Astrocyte (in vitro differentiated cells and primary cell): ENCODE measurements at places on chromosomes 7 and 10. TPM values are rescaled to one million over a fixed set of nuclear protein-coding genes. Genes with fewer than 3 reads are reported as not detected.

HHEX gene
- total RNA-seq, result not detected in 2 replicates

RNF148 gene
- total RNA-seq, result 0.50 TPM in 1 of 2 replicates, not detected in the other

CRTAC1 gene
- 0.66 and 2.6 TPM in 2 replicates for total RNA-seq

METTL27 gene
- total RNA-seq, result 2.1 and 2.5 TPM in 2 replicates

ENTPD1 gene
- 0.77 and 0.95 TPM in 2 replicates for total RNA-seq

PVRIG gene
- not detected in 2 replicates for total RNA-seq

MEOX2 gene
- total RNA-seq, result not detected in 2 replicates

ZPBP gene
- total RNA-seq, result not detected in 2 replicates

GRCh38 chr10:103724771-103725170, 130.6 kb downstream of the SH3PXD2A start:
- DNase-seq, result peak; percentile 62

DNA sequence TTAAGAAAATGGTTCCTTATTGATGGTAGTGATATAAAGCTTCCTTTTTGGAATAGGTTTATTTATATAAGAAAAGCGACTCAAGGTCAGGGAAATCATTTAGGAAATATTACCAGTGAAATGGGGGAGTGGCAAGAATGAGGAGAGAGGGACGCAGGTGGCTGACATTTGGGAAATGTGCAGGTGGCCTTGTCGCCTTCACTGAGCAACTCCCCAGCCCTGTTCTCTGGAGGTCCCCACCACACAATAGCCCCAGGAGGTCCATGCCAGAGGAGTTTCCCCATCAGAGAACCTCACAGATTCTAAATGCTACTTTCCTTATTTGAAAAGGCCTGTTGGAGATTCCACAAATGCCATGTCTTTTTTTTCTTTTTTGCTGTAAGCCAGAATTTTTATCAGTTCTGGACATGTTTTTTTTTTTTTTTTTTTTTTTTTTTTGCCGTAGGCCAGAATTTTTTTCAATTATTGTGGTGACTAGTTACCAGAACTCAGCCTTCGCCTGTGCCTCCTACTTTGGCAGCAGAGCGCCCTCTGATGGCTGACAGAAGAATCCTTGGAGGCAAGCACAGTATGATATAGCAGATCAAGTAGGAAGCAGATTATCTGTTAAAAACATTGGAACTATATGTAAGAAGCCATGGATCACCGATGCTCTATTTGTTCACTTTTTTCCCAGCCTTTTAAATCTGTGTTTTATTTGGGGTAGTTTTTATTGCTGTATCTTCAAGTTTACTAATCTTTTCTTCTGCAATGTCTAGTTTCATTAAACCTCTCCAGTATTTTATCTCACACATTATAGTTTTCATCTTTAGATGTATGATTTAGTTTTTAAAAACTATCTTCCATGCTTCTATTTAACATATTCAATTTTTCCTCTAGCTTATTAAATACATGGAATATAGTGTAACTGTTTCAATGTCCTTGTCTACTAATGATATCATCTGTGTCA, 18.6 kb downstream of the OPALIN start:
- DNase-seq, result peak; percentile 25

DNA sequence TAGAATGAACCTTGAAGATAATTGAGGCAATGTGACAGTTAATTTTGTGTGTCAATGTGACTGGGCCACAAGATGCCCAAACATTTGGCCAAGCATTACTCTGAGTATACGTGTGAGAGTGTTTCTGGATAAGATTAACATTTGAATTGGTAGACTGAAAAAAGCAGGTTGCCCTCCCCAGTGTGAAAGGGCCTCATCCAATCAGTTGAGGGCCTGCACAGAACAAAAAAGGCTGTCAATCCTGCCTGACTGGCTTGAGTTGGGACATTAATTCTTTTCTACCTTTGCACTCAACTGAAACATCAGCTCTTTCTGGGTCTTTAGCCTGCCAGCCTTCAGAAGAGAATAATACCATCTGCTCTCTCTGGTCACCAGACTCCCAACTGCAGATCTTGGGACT, 56.6 kb upstream of the PDE1C start:
- DNase-seq, result no peak

GRCh38 chr10:343231-344220, 208.3 kb downstream of the ZMYND11 start:
- DNase-seq, result no peak

DNA sequence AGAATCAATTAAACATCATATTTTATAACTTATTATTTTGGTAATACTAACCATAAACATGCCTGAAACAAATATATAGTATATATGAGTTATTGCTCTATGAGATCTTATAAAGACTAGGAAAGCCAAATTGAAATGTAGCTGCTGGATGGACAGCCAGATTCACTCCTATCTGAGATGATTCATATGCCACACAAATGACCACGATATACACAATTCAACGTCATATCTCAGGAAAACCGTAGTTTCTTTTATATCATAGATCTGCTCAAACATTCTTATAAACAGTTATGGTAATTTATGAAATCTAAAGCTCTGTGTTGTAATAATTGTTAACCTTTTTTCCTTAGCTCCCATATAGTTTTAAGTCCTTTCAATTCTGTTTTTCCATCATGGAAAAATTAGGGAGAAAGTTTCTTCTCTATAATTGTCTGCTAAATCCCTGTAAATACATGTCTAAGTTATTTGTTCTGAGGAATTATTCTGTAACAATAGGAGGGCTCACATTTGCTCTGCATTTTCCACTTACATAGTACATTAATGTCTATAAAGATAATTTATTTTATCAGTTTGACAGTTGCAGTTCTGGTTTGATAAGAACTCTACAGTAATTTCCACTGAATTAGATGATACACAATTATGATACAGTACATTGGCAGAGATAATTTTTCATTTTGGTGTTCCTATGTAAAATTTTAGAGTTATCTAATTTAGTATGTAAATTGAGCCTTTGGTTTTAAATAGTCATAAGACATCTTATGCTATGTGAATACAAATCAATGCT, 42.7 kb downstream of the GNAT3 start:
- DNase-seq, result peak; percentile 41

DNA sequence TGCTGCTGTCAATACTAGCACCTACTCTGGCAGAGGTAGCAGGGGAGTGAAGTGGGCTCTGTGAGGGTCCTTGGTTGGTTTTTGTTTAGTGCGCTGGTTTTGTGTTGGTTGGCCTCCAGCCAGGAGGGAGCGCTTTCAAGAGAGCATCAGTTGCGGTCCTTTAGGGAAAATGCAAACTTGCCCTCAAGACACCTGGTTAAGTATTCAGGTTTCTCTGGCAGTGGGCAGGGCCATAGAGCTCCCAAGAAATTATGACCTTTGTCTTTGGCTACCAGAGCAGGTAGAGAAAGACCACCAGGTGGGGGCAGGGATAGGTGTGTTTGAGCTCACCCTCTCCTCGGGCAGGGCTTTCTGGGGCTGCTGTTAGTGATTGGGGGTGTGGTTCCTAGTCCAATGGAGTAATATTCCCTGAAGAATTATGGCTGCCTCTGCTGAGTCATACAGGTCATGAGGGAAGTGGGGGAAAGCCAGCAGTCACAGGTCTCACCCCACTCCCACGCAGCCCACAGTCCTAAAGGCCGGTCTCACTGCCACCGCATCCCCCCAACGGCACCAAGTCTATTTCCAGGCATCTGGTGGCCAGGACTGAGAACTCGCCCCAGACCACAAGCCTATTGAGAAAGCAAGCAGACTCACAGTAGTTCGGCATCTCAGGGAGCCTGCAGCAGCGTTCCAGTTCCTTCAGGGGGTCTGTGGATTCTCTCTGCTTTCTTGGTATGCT, 280.5 kb downstream of the SFMBT2 start:
- no peak for DNase-seq

DNA sequence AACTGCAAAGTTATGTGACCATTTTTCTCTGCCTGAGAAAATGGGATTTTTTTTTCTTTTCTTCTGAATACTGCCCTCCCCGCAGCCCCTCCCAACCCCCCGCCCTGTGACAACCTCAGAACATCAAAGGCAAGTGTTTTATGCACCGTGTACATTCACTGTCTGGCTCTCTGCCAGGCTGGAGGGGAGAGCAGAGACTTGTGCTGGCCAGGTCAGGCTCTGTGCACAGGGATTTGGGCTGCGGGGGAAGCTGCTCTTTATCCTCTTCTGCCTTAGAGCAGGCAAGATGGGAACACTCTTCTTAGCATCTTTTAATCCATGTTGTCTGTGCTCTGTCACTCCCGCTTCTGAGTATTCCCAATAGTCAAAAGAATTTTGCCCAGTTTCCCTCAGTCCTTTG, 195.1 kb downstream of the CCSER2 start:
- DNase-seq, result no peak

- DNase-seq, result peak; percentile 45
Measured at GRCh38 chr7:81956520-81956919, 186.7 kb upstream of the HGF start.

DNA sequence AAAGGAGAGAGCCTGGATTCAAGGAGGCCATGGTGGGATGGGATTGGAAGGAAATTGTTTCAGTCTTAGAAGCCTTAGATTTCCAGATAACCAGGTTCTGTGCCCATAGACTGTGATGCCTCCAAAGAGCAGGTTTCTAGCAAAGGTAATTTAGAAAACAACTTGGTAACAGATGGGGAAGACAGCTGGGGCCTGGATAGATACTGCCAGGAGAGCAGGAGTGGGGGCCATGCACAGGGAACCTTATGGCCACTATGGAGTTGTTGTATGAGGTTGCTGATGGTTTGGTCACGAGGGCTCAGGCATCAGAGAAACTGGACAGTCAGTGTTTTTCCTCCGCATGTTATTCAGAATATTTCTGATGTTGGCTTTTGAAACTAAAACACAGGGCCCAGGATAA, 901.9 kb downstream of the LRMDA start:
- no peak for DNase-seq

DNA sequence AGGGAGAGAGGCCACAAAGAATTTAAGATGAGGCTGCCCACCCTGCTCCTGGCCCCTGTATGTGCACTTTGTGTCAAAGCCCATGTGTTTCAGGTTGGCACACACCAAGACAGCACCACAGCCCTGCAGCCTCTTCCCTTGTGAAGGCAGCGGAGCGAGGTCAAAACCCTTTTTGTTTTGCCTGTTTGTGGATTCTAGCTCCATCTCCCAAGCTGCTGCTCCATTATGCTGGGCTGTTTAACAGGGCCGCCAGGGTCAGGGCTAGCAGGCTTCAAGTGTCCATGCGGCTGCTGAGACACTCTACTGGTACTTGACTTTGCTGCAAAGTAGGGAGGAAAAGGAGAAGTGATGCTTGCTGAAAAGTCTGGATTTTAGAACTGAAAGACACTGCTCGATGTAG, 142.3 kb upstream of the EFCAB10 start:
- no peak for DNase-seq

DNA sequence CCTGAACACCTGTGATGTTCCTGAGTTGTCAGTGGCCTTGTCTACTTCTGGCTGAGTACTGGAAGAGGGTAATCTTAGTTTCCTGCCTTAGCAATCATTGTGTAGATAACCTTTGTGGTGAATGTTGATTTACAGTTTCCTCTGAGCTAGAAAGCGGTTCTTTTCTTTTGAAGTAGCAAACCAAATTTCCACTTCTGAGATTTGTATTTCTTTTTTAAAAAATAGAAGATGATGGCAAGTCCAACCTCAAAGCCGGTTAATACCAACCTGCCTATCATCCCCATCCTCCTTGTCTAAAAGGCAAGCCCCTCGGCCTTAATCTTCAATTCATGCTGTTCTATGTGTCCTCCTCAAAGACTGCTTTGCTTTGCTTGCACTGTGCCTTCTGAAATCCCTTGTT, 12.5 kb upstream of the PALS2 start:
- no peak for DNase-seq

DNA sequence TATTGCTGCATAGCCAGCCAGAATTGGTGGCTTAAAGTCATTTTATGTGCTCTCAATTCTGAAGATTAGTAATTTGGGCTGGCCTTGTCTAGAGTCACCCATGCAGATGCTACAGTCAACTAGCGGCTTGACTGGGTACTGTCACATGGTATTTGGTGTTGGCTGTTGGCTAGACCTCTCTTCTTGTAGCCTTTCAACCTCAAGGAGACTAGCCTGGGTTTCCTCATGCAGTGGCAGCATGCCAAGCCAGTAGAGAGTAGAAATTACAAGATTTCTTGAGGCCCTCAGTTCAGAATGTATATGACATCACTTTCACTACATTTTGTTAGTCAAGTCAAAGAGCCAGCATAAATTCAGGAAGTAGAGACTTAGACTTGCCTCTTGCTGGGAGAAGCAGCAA, 3.7 kb upstream of the ZNF800 start:
- DNase-seq, result no peak

GRCh38 chr10:14592026-14592425, 182.7 kb downstream of the FAM107B start:
- DNase-seq, result no peak

DNA sequence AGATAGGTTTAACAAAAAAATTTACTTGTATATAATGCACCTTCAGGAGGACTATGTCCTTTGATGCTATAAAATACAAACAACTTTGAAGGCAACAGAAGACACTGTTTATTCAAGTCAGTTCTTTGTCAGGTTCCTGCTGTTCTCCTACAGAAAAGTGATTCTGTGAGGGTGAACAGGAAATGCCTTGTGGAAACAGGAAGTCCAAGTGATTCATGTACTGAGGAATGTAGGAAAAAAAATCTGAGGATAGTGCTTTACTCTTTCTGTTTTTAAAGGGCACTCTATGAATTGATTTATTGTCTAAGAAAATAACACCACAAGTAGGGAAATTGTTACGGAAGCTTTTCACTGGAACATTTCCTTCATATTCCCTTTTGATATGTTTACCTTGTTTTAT, 171.9 kb downstream of the HDAC9 start:
- peak; percentile 69 for DNase-seq

DNA sequence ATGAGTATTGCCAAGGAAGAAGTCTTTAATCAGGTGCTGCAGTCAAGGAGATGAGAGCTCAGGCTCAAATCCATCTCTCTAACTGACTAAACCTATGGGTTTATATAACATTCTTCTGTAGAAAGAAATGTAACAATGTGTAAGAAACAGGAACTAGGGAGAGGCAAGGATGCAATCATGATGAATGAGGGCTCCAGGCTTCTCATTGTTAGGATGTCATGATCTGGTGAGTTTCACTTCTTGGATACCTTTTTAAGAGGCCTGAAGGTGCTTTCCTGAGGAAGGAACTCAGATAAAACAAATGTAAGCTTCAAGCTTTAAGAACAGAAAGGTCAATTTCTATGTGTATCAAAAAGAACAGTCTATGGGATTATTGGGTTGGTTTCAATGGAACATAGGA, 30.8 kb upstream of the SCIN start:
- no peak for DNase-seq
